Activated naive CD4-positive, alpha-beta T cell treated with anti-CD3 and anti-CD28 coated beads, Interleukin-2, amount 10 ng/mL, durations not matched to agents 7 days and 5 days (primary cell): ENCODE measurements at places on chromosomes 2 and 18.
A peak's percentile ranks its signal among the peaks of the same experiment; 100 is the strongest.

DNA sequence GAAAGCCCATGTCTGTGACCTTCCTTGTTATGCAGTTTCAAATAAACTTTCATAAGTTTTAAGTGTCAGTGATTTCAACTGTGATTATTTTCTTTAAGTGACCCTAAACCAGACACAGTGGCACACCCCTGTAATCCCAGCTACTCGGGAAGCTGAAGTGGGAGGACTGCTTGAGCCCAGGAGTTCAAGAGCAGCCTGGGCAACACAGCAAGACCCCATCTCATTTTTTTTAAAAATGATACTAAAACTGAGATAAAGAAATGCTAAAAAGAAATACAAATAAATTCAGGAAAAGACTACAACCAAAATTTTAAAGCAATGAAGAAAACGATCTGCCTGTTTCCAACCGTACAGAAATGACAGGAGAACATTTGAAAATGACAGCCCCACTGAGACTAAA, 54.2 kb downstream of the ROCK2 start:
- DNase-seq = no peak
- peaks cover 7% of the 10 kb centered on the region for H3K36me3 ChIP-seq
- no peak overlapping the region for H3K27ac ChIP-seq
- H3K4me3 ChIP-seq = no peak overlapping the region
- H3K4me1 ChIP-seq = peaks cover 4% of the 10 kb centered on the region

DNA sequence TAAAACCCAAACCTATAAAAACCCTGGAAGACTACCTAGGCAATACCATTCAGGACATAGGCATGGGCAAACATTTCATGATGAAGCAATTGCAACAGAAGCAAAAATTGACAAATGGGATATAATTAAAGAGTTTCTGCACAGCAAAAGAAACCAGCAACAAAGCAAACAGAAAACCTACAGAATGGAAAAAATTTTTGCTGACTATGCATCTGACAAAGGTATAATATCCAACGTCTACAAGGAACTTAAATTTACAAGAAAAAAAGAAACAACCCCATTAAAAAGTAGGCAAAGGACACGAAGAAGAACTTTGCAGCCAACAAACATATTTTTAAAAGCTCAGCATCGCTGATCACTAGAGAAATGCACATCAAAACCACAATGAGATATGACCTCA, 28.8 kb downstream of the ZBTB14 start:
- H3K36me3 ChIP-seq = no peaks in the 10 kb centered on the region
- no peak overlapping the region for H3K4me3 ChIP-seq

DNA sequence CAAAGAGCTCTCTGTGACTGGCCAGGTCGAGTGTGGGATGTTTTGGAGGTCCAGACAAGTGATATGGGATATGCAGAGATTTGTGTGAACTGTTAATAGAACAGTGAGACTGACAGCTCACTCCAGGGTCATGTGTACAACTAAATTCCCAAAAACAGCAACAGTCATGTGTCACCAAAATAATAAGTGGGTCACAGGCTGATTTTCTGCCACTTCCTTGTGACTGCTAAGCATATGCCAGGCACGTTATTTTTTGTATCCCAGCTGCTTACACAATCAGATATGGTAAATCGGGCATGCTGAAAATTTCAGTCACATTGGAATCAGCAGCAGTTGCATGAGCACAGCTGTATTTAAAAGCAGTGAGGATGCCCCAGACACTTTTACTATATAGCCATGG, 198.7 kb downstream of the PTGR3 start:
- H3K36me3 ChIP-seq = no peaks in the 10 kb centered on the region
- no peak for DNase-seq
- H3K4me1 ChIP-seq = no peaks in the 10 kb centered on the region
- H3K4me3 ChIP-seq = no peak overlapping the region
- H3K27me3 ChIP-seq = no peaks in the 10 kb centered on the region

GRCh38 chr18:41681138-41681880, 273.7 kb upstream of the PIK3C3 start:
- no peaks in the 10 kb centered on the region for H3K4me1 ChIP-seq
- no peaks in the 10 kb centered on the region for H3K36me3 ChIP-seq
- no peak overlapping the region for H3K27ac ChIP-seq
- no peaks in the 10 kb centered on the region for H3K27me3 ChIP-seq

- H3K27me3 ChIP-seq = peaks cover 5% of the 10 kb centered on the region
- no peaks in the 10 kb centered on the region for H3K36me3 ChIP-seq
- H3K27ac ChIP-seq = peak overlapping the region; percentile 84
These were observed 72.4 kb upstream of the YWHAQ start for GRCh38 chr2:9703085-9703678.

GRCh38 chr2:119897736-119898395, 115.0 kb upstream of the EPB41L5 start:
- no peaks in the 10 kb centered on the region for H3K4me1 ChIP-seq
- no peak for DNase-seq
